ENCODE measurements at places on chromosomes 12 and 14. TPM values are rescaled to one million over a fixed set of nuclear protein-coding genes. Genes with fewer than 3 reads are reported as not detected.
A peak's percentile ranks its signal among the peaks of the same experiment; 100 is the strongest.

CLEC1B gene
- total RNA-seq = not detected

FGF6 gene
- not detected for total RNA-seq

NTF3 gene
- not detected for total RNA-seq

DNA sequence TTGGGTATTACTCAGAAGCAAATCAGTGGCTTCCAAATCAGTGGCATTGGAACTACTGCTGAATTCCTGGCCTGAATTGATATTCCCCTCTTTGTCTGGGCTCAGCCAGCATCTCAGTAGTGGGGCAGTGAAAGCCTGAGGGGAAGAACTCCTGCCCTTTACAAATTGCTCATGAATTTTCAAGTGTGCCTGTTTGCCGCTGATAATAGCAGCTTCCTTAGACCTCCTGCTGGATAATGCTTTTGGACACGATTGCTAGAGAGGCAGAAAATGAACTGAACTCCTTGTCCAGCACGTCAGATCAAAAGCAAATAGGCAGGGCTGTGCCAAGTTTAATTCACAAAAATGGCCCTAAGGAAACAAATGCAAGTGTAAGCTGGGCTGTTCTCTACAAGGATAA lies 91.3 kb upstream of the GZMB start:
- no peak overlapping the region for H3K4me3 ChIP-seq
- no peak for DNase-seq
- no peak overlapping the region for H3K27ac ChIP-seq
- H3K36me3 ChIP-seq = no peaks in the 10 kb centered on the region
- H3K27me3 ChIP-seq = no peaks in the 10 kb centered on the region

- no peak overlapping the region for H3K27ac ChIP-seq
- no peaks in the 10 kb centered on the region for H3K27me3 ChIP-seq
- H3K4me3 ChIP-seq = no peak overlapping the region
- DNase-seq = peak; percentile 53
- H3K4me1 ChIP-seq = peaks cover 11% of the 10 kb centered on the region
- peaks cover 5% of the 10 kb centered on the region for H3K36me3 ChIP-seq
Measured at GRCh38 chr12:64080319-64081007, 141.6 kb downstream of the KICS2 start.

- no peaks in the 10 kb centered on the region for H3K27me3 ChIP-seq
- no peak for DNase-seq
- H3K4me1 ChIP-seq = no peaks in the 10 kb centered on the region
Measured at GRCh38 chr12:128794661-128795529, 28.9 kb downstream of the SLC15A4 start.

DNA sequence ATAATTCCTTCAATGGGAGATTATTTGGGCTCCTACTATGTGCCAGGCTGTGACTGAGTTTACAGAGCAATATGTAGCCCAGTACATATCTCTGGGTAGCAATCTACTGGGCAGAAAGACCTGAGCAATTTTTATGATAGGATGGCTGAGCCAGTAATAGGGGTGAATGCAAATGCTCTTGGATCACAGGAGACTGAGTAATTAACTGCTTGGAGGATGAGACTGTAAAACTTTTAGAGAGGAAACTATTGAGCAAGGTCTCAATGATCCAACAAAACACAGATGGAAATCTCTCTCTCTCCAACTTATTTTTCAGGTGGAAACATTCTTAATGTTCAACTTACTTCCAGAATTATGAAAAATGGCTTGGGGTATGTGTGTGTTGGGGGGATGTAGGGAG lies 402.2 kb downstream of the AEBP2 start:
- no peak overlapping the region for H3K27ac ChIP-seq
- H3K36me3 ChIP-seq = no peaks in the 10 kb centered on the region
- no peaks in the 10 kb centered on the region for H3K27me3 ChIP-seq
- no peaks in the 10 kb centered on the region for H3K4me1 ChIP-seq

DNA sequence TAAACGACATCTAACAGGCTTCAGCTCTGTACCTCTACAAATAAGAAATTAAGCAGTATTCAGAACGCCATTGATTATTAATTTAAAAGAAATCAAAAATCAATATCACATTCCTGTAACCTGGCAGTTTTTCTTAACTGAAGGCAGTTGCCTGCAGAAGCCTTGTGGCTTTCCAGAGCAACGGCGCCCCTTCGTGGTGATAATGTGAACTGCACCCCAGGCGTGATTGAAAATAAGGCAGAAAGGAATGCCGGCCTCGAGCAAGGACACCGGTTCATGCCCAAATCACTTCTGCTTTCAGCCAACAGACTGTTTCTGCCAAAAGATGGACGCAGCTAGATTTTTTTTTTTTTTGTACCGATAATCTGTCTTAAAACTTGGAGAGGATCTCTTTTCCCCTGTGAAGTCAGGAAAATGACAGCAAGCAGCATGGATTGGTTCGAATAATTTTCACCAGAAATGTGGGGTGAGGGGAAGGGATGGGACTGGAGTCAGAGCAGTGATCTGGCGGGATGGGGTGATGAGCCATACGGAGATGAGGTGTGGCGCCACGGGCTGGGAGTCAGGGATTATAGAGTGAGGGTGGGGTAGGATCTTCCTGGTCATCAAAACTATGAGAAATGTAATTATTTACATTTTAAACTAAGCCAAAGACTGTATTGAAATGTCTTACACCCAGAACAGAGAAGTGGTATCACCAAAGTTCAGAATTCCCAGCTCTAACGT lies 473.0 kb downstream of the DPF3 start:
- DNase-seq = peak; percentile 90
- H3K36me3 ChIP-seq = no peaks in the 10 kb centered on the region
- H3K4me1 ChIP-seq = peaks cover 9% of the 10 kb centered on the region
- no peaks in the 10 kb centered on the region for H3K27me3 ChIP-seq
- no peak overlapping the region for H3K27ac ChIP-seq
- H3K4me3 ChIP-seq = no peak overlapping the region

DNA sequence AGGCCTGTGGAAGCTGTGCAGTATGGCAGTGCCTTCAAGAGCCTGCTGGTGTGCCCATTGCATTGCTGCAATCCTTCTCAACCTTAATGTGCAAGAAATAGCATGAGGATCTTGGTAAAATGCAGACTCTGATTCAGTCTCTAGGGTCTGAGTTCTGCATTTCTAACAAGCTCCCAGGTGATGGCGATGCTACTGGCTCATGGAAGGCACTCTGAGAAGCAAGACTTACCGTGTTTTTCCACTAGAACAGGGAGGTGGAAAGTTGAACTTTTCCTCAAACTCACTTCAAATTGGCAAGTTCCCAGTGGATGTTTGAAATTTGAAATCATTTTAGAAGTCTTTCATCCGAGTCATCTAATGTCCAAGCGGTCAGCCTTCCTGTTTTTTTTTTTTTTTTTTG lies 55.5 kb downstream of the MYRFL start:
- peaks cover 8% of the 10 kb centered on the region for H3K4me1 ChIP-seq
- H3K36me3 ChIP-seq = no peaks in the 10 kb centered on the region
- no peak overlapping the region for H3K4me3 ChIP-seq
- no peak overlapping the region for H3K27ac ChIP-seq
- H3K27me3 ChIP-seq = no peaks in the 10 kb centered on the region
- DNase-seq = peak; percentile 75

DNA sequence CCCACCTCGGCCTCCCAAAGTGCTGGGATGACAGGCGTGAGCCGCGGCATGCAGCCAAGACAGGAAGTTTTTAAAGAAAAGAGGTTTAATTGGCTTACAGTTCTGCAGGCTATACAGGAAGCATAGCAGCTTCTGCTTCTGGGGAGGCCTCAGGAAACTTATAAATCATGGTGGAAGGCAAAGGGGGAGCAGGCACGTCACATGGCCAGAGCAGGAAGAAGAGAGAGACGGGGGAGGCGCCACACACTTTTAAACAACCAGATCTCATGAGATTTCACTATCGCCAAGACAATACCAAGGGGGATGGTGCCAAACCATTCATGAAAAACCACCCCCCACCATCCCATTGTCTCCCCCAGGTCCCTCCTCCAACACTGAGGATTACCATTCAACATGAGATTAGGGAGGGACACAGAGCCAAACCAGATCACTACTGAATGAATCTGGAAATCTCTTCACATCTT lies 14.1 kb downstream of the CCDC63 start:
- peak; percentile 32 for DNase-seq
- H3K4me3 ChIP-seq = no peak overlapping the region
- peaks cover 12% of the 10 kb centered on the region for H3K4me1 ChIP-seq
- no peak overlapping the region for H3K27ac ChIP-seq
- H3K27me3 ChIP-seq = no peaks in the 10 kb centered on the region

- no peak overlapping the region for H3K4me3 ChIP-seq
- no peaks in the 10 kb centered on the region for H3K27me3 ChIP-seq
- no peaks in the 10 kb centered on the region for H3K4me1 ChIP-seq
- H3K27ac ChIP-seq = no peak overlapping the region
- no peak for DNase-seq
Measured at GRCh38 chr12:130799051-130799450, 40.0 kb downstream of the STX2 start.

Data from GM23338 (cell line).